Stimulated activated CD4-positive, alpha-beta T cell treated with anti-CD3 and anti-CD28 coated beads, Interleukin-1b, Interleukin-23, amount 100 ng/mL, for 4 hours (primary cell): ENCODE measurements at places on chromosomes 4 and X.
A peak's percentile ranks its signal among the peaks of the same experiment; 100 is the strongest.

DNA sequence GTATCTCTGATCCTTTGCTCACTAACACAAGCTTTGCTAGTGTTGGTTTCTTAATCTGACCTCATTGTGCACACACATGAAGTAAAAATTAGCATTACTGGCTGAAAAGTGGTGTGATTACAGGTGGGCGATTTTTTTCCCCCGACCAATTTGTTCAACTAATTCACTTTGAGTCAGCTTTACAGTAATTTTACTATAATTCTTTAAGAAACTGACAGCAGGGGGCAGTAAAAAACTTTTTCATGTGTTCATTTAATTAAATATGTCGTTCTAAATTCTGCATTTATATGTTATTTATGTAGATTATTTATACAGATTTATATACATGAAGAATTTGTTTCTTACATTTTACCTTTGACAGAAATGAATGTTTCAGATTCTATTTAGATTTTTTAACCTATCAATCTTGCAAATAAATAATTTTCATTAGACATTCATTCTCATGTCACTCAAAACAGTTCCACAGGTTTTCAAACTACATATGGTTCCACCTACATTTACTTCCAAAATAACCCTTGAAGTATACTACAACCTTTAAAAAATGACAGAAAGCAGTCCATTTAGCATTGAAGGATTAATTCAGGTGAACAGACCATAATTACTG is 17.5 kb downstream of the PALLD start:
- DNase-seq = no peak

DNA sequence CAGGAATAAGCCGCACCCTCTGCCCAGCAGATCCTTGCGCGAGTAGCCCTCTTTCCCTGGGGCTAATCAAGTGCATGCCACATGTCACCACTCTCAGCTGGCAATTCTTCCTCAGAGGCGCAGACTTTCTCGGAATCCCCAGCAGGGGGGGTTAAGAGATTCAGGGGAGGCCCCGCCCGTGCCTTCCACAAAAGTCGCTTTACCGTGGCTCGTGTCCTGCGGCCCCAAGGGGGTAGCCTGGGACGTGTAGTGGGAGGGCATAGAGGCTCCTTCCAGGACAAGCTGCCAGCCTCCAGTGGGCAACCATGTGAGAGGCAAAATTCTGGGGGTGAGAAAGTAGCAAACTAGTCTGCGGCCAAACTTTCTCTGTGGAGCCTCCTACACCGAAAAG is 652 bp downstream of the SRPX start:
- DNase-seq = no peak

DNA sequence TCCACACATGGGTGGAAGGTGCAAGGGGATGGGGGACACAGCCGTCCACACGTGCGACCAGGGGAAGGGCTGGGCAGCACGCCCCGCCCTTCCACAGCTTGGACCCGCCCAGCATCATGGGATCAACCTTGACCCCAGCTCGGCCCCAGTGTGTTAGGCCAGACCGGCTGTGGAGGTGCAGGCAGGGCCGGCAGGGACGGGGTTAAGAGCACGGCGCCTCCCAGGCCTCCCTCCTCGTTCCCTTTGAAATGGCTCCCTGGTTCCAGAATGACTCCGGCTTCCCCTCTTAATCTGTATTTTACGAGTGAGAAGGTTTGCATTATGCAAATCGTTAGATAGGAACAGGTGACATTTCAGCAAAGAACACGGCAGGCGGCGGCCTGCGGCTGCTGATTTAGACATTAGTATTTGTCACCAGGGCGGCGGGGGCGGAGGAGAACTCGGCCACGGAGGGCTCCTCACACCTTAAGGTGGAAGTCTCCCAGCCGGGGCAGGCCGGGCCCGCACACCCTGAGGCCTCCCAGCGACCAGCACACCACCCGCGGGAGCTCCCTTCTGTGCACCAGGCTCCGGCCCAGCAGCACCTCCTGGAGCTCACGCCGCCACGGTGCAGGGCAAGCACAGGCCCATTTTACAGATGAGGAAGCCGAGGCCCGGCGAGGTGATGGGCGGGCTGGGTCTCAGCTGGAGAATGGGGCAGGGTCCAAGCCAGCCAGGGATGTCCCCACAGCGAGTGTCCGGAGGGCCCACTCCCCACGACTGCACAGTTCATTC is 116.1 kb downstream of the FAM53A start:
- DNase-seq = no peak

GRCh38 chr4:188396037-188396436 is 256.8 kb downstream of the TRIML1 start:
- DNase-seq = no peak

DNA sequence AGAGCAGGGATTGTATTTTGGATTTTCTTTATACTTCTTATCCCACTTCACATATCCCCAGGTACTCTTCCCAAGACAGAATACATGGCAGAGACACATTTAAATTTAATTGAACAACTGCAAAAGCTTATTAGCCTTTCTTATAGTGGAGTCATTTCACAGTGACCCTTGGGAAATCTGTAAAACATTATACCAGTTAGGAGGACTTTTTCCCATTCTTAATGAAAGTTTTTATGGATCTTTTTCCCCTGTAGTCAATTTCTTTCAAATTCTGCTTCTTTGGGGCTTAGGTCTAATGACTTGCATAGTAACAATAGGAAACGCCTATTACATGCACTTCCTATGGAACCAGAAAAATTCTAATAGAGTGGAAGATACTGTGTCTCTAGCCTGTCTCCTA is 14.6 kb upstream of the MCUB start:
- no peak for DNase-seq

DNA sequence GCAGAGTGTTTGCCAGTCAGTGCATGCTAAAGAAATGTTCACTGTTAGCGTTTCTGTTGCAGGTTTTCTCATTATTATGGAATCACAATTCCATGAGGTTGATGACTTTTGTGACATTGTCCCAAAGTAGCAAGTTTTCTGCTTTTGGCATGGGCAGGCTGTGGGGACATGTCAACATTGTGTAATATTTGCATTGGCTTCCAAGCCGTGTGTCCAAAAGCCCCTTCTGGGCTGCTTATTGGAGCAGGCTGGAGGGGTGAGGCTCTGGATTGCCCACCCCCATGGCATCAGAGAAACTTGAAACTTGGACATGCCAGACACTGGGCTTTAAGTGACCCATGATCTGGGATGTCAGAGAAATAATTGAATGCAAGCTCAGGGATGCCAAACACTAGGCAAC is 90.7 kb downstream of the RTL9 start:
- DNase-seq = no peak

GRCh38 chrX:72306851-72307645 is 1.3 kb upstream of the CITED1 start:
- no peak for DNase-seq

GRCh38 chrX:39734174-39734776 is 363.5 kb downstream of the BCOR start:
- no peak for DNase-seq

DNA sequence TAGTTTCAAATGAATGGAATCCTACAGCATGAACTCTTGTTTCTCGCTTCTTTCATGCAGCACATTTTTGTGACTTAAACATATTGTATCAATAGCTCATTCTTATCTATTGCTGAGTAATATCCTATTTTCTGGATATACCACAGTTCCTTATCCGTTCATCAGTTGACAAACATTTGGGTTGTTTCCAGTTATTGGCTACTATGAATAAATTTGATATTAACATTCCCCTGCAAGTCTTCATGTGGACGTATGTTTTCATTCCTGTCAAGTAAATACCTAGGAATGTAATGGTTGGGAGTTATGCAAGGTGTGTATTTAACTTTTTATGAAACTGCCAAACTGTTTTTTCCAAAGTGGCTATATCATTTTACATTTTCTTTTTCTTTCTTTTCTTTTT is 114.0 kb upstream of the SH3RF1 start:
- no peak for DNase-seq

- no peak for DNase-seq
Measured at GRCh38 chrX:632366-633042, 1.9 kb downstream of the SHOX start.

DNA sequence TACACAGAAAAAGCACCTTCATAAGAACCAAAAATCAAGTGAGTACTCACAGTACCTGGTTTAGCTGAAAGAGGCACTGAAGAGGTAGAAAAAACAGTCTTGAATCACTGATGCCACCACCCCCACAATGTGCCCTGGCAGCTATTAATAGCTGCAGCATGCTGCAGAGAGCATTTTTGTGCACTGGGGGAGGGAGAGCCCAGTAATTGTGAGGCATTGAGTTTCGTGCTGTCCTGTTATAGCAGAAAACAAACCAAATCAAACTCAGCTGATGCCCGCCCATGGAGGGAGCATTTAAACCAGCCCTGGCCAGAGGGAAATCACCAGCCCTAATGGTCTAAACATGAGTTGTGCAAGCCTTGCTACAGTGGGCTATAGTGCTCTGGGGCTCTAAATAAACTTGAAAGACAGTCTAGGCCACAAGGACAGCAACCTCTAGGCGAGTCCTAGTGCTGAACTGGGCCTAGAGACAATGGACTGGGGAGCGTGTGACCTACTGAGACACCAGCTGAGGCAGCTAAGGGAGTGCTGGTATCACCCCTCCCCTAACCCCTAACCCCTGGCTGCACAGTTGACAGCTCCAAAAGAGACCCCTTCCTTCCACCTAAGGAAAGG is 106.3 kb upstream of the TMLHE start:
- no peak for DNase-seq

DNA sequence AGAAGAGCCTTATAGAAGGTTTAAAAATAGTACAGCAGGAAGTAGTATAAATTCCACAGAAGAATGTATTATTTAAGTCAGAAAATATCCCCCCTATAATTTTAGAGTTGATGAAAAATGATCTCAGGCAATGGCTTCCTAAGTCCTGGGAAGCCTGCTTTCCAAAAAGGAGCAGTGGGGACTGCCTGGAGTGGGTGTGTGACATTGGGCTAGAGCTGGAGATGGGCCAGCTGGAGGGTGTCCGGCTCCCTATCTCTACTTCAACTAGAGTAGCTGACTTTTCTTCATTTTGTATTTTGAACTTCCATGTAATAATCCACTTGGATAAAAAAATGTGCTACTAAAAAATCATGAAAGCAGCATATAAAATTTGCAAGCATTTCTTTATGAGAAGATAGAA is 253.9 kb downstream of the ANK2 start:
- DNase-seq = no peak

- DNase-seq = no peak
Measured at GRCh38 chr4:3488820-3489219, 25.7 kb downstream of the DOK7 start.

DNA sequence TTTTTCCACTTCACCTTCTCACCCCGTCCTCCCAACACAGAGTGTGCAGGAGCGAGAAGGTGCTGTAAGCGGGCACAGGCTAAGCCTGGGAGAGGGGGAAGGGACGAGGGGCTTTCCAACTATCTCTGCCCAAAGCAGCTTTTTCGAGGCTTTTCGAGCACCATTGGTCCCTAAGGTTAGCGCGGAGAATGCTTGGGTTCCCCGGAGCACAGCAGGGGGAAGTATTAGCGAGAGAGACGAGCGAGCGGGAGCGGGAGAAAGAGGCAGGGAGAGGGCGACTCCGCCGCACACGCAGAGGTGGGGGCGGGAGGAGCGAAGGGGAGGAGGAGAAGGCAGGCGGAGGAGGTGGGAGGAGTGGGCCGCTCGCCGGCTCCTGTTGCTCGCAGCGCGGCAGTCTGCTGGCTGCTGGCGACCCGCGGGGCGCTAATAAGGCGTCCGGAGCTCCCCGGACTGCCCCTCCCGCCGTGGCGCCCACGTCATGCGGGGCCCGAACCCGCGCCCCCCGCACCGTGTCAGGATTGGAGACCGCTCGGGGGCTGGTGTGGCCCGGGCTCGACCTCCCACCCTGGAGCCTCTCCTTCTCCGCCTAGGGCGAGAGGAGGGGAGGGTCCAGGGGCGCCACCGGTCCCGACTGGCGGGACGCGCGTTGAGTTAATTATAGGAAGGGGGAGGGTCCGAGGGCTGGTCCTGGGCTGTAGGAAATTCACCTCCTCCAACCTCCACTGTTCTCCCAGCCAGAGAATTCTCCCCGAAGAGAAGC is at the start of gene ADAMTS3:
Gene ADAMTS3 (minus strand): TSS at position 263 of the 760 bp plus-strand sequence. CDS start 459 bp downstream, outside the sequence.
- DNase-seq = peak; percentile 2

GRCh38 chr4:112002248-112002661 is 143.0 kb upstream of the FAM241A start:
- DNase-seq = no peak

- no peak for DNase-seq
Measured at GRCh38 chr4:47075919-47076318, 44.6 kb downstream of the GABRB1 start.

DNA sequence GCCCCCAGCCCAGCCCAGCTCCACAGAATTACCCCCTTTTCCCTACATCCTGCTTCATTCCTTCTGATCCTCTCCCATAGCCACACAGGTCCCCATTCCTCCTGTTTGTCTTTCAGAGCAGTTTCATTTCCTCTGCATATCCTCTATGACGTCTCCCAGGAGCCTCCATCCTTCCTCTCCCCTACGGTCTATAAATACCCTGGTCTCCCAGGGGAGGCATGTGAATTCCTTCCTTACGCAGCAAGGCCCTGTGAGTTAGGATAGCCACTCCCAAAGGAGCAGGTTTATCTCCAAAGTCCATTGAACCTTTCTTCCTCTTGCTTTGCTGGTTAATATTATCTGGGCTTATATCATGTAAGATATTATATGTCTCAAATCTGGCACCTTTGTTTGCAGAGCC is 8.4 kb upstream of the APLN start:
- no peak for DNase-seq
